ENCODE measurements at places on chromosomes 2 and 18. TPM values are rescaled to one million over a fixed set of nuclear protein-coding genes. Genes with fewer than 3 reads are reported as not detected.

Gene SCN7A
- polyA plus RNA-seq: 14.0 TPM

Gene ALPP
- not detected for polyA plus RNA-seq

Gene MC5R
- polyA plus RNA-seq: 0.16 TPM

Gene POMC
- polyA plus RNA-seq: 4.9 TPM

Gene TBR1
- polyA plus RNA-seq: not detected

Gene RNASEH1
- polyA plus RNA-seq: 18.4 TPM

Gene ERFE
- polyA plus RNA-seq: 7.0 TPM

Gene PDCL3
- polyA plus RNA-seq: 36.1 TPM

Gene NGEF
- polyA plus RNA-seq: 1.0 TPM

Gene CYS1
- 133 TPM for polyA plus RNA-seq

Gene ADD2
- polyA plus RNA-seq: 5.0 TPM

Gene GPAT2
- polyA plus RNA-seq: 4.5 TPM

Gene MTHFD2
- 31.4 TPM for polyA plus RNA-seq

Gene LPIN1
- polyA plus RNA-seq: 19.4 TPM

Gene ABCG5
- polyA plus RNA-seq: 0.46 TPM

Gene SCN3A
- polyA plus RNA-seq: 0.25 TPM

Gene ST6GAL2
- 18.3 TPM for polyA plus RNA-seq

Gene NCK2
- polyA plus RNA-seq: 68.5 TPM

GRCh38 chr2:151916632-151917031 is 88.4 kb upstream of the ARL5A start:
- DNase-seq: no peak

DNA sequence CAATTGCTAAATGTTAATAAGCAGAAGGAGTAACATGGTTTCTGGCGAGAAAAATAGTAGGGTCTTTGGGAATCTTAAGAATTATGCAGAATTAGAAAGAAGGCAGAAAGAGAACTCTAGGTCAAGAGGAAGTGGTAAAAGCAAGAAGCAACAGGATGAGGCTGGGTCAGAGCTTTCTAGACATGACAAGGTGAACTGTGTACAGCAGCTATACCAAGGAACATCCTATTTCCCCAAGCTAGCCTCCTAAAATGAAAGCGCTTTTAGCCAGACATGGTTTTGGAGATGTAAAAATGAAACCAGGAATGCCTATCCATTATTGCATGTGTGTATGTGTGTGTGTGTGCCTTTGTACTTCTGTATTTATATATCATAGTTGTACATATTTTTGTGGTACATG is 42.3 kb upstream of the STAT1 start:
- no peak for DNase-seq

- no peak for DNase-seq
Measured at GRCh38 chr2:25557179-25558036, 116.0 kb downstream of the DTNB start.

DNA sequence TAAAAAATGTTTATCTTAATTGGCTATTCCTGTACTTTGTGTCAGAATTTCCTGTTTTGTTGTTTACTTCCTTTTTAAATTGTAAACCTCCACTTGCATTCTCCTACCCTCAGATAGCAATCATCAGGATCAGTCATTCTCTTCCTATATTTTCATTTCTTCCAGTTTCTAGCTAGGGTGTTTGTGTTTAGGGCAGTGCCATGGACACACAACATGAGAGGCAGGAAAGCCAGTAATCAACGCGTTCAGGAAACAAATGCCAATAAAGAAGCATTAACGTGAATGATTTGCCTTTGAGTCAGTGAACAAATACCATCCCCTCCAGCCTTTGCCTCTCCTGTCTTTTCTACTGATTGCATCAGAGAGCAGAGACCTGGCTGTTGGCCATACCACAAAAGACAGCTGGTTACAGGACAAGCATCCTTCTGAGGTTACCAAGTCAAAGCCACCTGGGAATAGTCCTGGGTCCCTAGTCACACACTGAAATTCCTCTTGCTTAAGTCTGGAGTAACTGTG is 56.7 kb upstream of the FHL2 start:
- no peak for DNase-seq

GRCh38 chr2:99190548-99190947 is 9.6 kb downstream of the MRPL30 start:
- DNase-seq: no peak

GRCh38 chr18:70634576-70635147 is 345.8 kb downstream of the SOCS6 start:
- DNase-seq: no peak

- no peak for DNase-seq
Measured at GRCh38 chr2:177207101-177207500, 5.5 kb upstream of the HNRNPA3 start.

DNA sequence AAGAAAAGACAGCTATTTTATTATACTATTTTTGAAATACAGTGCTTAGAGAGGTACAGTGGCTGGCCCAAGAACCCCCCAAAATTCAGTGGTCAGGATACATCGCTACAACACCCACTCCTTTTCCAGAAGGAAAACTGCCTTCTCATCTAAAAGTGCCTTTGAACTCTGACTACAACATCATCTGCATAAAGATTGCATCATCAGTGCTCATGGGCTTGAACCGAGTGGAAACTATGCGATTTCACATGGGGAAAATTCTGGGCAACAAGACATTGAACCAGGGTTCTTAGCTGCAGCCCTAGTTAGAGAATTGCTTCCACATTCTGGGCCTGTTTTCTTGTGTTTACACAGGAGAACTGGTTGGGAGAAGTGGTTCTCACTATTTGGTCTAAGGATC is 294.6 kb upstream of the SLC14A2 start:
- DNase-seq: no peak

GRCh38 chr2:12688893-12689292 is 27.8 kb upstream of the TRIB2 start:
- DNase-seq: no peak

- no peak for DNase-seq
Measured at GRCh38 chr2:218671097-218671653, 627 bp downstream of the RNF25 start.

GRCh38 chr2:19026261-19026660 is 332.2 kb downstream of the OSR1 start:
- DNase-seq: no peak

GRCh38 chr2:170782673-170783072 is 12.5 kb downstream of the ERICH2 start:
- DNase-seq: no peak

GRCh38 chr18:46148810-46149209 is 44.6 kb downstream of the HAUS1 start:
- peak; percentile 19 for DNase-seq

GRCh38 chr18:23209796-23210195 is 74.5 kb downstream of the CABLES1 start:
- DNase-seq: no peak

- DNase-seq: no peak
Measured at GRCh38 chr2:57376985-57377384, 669.6 kb upstream of the VRK2 start.

DNA sequence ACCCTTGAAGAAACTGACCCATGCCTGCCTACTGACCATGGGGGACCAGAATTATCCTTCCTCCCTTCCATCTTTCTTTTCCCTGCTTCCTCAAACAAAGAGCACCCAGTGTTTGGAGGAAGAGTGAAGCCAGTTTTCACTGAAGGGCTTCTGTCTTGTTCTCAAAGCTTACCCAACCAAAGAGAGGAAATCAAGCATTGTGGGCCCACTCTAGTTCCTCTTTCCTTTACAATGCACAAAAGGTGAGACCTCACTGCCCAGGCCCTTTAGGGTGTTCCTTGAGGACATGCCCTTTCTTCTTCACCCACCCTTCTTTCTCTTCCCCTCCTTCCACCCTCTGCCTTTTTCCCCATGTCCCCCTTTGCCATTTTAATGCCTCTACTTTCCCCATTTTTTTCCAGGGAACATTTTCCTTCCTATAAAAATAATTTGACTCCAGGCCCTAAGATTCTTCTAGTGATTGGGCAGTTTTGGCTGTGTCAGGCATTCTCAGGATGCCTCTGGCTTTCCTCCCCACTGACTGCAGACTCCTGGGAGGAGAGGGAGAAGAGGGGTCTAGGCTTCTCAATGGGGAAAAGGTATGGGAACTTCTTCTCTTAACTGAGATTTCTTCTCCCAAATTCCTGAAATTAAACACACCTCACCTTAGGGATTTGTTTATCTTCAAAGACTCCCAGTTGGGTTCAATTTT is 126.6 kb upstream of the RMDN2 start:
- no peak for DNase-seq

DNA sequence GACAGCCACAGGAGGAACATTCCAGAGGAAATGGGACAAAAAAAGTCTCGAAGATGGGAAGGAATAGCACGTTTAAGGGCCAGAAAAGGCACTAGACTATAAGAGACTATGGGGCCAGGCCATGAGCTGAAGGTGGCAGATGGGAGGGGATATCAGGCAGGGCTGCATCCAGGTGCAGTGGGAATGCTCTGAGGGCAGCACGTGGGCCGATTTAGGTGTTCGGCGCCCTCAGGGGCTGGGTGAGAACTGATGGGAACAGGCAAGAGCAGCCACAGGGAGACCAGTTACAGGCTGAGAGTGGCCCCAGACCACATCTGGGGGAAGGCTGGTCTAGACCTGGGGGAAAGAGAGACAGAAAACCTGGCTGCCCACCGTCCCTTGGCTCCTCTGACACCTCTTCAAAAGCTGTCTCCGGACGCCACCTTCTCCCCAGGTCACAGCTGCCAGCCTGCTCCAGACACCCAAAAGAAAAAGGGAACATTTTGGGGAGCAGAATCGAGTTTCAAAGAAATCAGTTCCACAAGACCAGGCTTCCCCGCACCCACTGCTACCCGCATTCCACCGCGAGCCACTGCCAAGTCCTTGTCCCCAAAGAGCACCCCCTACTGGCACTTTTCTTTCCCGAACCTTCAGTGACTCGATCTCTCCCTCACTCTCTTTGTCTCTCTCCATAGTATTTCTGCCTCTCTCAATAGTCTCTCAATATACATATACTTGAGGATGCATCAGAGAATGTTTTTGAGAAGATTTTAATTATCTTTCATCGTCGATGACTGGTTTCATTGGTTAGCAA is 190.1 kb upstream of the AGAP1 start:
- no peak for DNase-seq

- DNase-seq: no peak
Measured at GRCh38 chr2:216571909-216572513, 61.2 kb upstream of the IGFBP2 start.

- DNase-seq: no peak
Measured at GRCh38 chr2:238700117-238700457, 147.8 kb upstream of the TWIST2 start.

GRCh38 chr2:226727251-226727650 is 72.4 kb downstream of the IRS1 start:
- no peak for DNase-seq

DNA sequence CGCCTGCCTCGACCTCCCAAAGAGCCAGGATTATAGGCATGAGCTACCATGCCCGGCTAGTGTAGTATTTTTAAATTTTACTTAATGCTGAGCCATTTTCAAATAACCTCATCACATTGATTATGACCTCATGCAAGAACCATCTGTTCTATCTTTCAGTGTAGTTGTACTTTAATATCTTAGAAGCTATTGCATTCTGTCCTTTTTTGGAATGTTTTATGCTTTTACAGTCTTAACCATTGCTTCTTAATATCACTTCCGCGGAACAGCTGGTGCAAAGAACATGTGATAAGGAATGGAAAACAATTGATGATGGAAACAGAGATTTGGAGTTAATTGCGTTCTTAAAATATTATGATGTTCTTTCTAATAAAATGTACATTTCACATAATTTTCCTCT is 2.7 kb downstream of the GEN1 start:
- DNase-seq: no peak

GRCh38 chr2:176503776-176504175 is 234.5 kb downstream of the MTX2 start:
- no peak for DNase-seq

DNA sequence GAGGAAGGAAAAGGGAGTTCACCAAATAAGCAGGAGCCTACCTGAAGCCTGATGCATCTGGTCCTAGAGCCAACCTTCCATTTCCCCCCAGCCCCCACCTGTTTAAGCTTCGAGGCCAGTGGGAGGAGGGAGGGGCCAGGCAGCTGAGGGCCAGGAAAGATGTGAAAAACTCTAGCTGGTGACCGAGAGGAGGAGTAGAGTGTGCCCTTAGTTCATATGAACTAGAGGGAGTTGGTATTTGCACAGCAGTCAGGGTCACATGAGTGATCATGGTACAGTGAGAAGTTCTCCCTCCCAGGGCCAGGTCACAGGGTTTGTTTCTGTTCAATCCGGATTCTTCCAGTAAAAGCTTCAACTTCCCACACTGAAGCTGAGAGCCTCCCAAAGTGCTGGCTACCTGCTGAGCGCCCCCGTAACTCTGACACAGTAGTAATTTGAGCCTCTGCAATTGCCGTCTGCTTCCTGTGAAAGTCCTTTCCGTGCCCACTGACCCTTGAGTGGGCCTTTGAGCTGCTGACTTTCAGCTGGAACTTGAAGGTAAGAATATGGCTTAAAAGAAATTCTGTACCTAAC is at the start of gene SULT1C2:
TSS of gene SULT1C2 (plus strand) at position 362 of the 573 bp plus-strand sequence. CDS start 4,773 bp downstream, outside the sequence.
- DNase-seq: peak; percentile 81

- no peak for DNase-seq
Measured at GRCh38 chr2:55365303-55365702, 54.4 kb downstream of the CCDC88A start.

- no peak for DNase-seq
Measured at GRCh38 chr2:120436460-120436739, 90.5 kb downstream of the INHBB start.

GRCh38 chr2:47313728-47314127 is 89.2 kb upstream of the MSH2 start:
- no peak for DNase-seq

DNA sequence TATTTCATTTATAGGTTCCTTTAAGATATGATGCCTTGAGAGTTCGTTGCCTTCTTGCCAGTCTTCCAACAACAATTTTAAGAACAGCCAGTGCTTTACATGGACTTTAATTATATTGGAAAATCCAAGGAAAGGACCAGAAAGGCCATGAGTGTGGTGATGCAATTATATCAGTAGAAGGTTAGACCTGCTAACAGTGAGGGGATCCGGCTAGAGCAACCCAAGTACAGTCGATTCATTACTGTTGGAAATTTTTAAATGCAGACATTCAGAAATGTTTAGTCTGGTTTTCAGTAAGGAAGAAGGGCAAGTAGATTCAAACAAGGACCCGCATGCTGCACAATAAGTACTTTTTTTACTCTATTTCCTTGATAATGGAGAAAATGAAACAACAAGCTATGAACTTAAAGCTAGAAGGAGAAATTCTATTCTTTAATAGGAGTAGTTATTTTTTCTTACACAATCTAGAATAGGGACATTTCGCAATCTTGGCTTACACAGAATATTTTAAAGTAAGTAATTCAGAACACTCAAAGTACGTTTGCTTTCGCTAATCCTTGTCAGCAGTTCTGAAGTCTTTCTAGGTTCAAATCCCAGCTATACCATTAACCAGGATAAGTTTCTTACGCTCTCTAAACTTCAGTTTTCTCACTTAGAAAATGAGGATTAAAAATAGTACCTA is 405.5 kb downstream of the MEIS1 start:
- DNase-seq: no peak

GRCh38 chr2:113780472-113780871 is 24.0 kb upstream of the SLC35F5 start:
- no peak for DNase-seq

- DNase-seq: no peak
Measured at GRCh38 chr2:169980001-169980400, 152.7 kb downstream of the UBR3 start.

Data from right renal pelvis (tissue), 4 donors.